Pulmonary artery endothelial cell (primary cell): ENCODE measurements at places on chromosomes 5 and 9. TPM values are rescaled to one million over a fixed set of nuclear protein-coding genes. Genes with fewer than 3 reads are reported as not detected.
A peak's percentile ranks its signal among the peaks of the same experiment; 100 is the strongest.

- DNase-seq: no peak
Measured at GRCh38 chr5:71693828-71694427, 25.1 kb upstream of the CARTPT start.

GRCh38 chr9:94780516-94780950 is 54.0 kb downstream of the AOPEP start:
- DNase-seq: peak; percentile 4

PLAC8L1 gene
- total RNA-seq: not detected in 2 replicates

CMYA5 gene
- under 0.01 and 0.07 TPM in 2 replicates for total RNA-seq

- no peak for DNase-seq
Measured at GRCh38 chr9:73640971-73641370, 489.3 kb downstream of the ANXA1 start.
